Activated naive CD4-positive, alpha-beta T cell (primary cell): ENCODE measurements at places on chromosomes 2 and 18.

GRCh38 chr2:202932425-202933138 is 20.5 kb downstream of the CARF start:
- DNase-seq: no peak

DNA sequence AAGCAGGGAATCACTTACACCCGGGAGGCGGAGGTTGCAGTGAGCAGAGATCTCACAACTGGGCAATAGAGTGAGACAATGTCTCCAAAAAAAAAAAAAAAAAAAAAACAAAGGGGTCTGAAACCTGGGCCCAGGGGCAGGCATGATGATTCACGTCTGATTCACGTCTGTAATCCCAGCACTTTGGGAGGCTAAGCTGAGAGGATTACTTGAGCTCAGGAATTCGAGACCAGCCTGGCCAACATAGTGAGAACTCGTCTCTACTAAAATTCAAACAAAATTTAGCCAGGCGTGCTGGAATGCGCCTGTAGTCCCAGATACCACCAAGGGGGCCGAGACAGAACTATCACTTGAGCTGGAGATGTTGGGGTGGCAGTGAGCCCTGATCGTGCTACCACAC is 30.3 kb downstream of the TEX44 start:
- DNase-seq: no peak

DNA sequence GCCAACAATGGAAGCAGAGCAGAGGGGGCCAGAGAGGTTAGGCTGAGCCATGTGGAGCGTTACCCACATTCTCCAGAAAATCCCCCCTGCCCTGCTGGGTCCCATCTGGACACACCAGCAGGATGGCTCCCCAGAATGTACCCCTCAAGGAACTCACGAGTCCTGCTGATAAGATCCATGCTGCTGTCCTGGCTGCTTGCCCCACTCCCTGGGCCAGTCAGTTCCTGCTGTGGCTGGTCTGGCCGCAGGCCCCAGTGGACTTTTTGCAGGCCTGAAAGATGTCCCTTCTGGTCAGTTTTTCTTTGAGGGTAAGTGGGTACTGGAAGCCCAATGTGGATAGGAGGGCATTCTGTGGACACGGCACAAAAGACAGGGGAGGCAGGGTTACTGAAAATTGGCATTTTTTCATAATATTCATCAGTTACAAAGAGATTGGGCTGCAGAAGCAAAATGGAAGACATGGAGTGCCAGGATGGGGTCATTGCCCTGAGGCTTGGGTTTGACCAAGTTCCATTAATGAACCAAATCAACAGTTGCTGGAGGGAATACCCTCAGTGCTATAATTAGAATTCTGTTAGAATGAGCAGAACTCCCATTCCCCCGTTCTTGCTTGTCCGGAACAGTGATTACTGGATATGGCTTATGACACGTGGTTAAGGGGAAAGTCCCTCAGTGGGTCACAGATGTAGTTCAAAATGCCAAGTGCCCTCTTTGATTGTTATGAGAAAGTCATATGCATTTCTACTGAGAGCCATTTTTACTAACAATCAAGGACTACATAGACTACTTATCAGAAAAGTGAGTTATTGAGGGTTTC is 38.7 kb downstream of the SLC4A5 start:
- DNase-seq: no peak

- no peak for DNase-seq
Measured at GRCh38 chr2:182638667-182639066, 77.4 kb upstream of the DNAJC10 start.

GRCh38 chr2:1987379-1987778 is 243.1 kb upstream of the PXDN start:
- no peak for DNase-seq

GRCh38 chr18:69981948-69982347 is 34.3 kb upstream of the CD226 start:
- DNase-seq: no peak

- no peak for DNase-seq
Measured at GRCh38 chr2:169716238-169716886, 17.3 kb upstream of the KLHL23 start.

DNA sequence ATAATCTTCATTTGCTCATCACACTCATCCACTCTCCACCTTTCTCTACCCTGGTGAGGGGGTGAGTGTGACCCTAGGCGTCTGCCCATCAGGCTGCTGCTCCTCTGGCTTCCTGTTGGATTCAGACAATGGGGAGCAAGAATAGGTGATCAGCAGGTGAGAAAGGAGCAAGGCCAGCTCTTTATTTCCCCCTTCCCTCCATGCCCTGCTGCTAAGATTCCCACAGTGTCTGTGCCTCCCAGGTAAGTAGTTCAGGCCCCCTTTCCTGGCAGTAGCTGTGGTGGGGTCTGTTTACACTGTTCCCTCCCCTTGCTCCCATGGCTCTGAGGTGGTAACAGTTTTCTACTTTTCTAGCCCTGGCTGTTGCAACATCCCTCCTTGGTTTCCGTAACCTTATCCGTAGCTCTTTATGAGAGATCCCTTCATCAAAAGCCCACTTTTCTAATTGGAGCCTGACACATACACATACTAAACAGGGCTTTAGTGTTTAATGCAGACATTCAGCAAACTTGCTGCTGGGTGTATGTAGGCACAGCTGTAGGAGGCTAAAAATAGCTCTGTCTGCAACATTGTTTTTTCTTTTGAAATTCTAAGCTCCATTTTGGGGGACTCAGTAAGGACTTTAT is 27.5 kb downstream of the MAP2 start:
- DNase-seq: no peak

DNA sequence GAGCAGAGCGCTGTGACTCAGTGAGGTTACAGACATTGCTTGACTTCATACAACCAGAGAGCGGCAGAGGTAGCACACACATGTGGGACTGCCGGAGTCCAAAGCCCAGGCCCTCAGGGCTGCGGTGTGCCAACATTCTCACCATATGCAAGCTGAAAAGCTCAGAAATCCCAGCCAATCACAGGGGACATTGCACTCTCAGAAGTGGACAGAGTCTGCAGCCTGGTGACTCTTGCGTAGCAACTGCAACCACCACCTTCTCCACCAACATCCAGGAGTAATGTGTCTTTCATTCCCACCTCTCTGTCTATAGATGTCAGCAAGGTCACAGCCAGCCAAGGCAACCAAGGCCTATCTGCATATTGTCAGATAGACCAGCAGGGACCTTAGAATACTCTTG is 158.1 kb downstream of the TTC32 start:
- no peak for DNase-seq

DNA sequence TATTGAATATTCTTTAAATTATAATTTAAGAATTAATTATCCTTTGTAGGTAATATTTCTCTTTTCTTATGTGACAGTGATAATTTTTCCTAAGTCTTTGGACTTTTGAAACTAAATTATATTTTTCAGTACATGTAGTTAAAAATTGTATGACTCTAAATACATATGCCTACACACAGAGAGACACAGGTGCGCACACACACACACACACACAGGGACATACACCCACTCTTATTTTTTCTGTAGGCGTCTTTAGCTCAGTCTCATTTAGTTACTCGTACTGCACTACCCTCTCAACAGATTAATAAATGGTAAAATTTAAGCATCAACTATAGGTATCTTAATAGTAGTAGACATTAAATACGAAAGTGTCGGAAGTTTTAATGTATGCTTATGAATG is 56.1 kb downstream of the ZNF236 start:
- no peak for DNase-seq

DNA sequence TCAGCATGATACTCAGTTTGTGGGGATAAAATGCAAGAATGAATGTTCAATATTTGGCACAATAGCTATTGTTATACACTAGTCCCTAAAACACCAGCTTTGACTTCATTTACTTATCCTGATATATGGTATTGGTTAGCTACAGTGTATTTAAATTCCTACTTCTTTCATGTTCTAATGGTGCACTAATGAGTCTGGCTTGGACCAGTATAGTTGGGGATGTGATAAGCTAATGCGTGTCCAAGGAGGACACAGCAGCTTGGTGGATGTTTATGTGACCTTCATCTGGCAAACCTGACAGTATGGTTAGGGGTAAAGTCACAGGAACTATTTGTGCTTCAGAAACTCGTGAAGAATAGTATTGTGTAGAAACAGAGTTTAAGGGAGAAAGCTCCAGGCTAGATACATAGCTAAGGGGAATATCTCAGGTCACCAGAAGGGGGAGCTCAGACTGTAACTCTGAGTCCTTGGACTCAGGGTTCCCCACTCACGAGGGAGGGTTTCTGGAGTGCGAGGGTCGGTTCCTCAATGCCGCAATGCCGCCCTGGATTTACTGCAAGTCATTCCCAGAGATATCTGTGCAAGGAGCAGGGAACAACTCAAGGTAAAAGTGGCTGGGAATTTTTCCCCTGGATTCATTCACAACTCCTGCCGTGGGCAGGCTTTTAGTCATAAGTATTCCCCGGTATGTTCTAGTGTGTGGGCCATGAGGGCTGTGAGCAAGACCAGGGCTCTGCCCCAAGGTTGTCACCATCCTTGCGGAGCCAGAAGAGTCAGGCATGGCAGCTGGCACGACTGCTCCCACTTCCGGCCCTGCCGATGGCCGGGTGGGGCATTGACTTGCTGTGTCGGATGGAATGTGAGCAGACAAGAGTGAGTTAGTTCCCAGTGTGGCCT is 14.5 kb downstream of the IL1R2 start:
- DNase-seq: no peak
